Liver (tissue), 10 donors: ENCODE measurements at places on chromosomes 12 and 14. TPM values are rescaled to one million over a fixed set of nuclear protein-coding genes. Genes with fewer than 3 reads are reported as not detected.

- H3K27ac ChIP-seq = no peak overlapping the region
- no peaks in the 10 kb centered on the region for H3K4me1 ChIP-seq
- DNase-seq = no peak
Observed at GRCh38 chr12:118537481-118537917, 161.1 kb downstream of the SUDS3 start.

The KLRC4 gene
- 0.42 TPM for total RNA-seq

The KRT4 gene
- total RNA-seq = not detected

The HOXC10 gene
- total RNA-seq = not detected
